Neural progenitor cell (in vitro differentiated cells): ENCODE measurements at places on chromosomes 11 and 22.
A peak's percentile ranks its signal among the peaks of the same experiment; 100 is the strongest.

GRCh38 chr11:35383953-35384352 is 35.4 kb downstream of the SLC1A2 start:
- no peak for DNase-seq

DNA sequence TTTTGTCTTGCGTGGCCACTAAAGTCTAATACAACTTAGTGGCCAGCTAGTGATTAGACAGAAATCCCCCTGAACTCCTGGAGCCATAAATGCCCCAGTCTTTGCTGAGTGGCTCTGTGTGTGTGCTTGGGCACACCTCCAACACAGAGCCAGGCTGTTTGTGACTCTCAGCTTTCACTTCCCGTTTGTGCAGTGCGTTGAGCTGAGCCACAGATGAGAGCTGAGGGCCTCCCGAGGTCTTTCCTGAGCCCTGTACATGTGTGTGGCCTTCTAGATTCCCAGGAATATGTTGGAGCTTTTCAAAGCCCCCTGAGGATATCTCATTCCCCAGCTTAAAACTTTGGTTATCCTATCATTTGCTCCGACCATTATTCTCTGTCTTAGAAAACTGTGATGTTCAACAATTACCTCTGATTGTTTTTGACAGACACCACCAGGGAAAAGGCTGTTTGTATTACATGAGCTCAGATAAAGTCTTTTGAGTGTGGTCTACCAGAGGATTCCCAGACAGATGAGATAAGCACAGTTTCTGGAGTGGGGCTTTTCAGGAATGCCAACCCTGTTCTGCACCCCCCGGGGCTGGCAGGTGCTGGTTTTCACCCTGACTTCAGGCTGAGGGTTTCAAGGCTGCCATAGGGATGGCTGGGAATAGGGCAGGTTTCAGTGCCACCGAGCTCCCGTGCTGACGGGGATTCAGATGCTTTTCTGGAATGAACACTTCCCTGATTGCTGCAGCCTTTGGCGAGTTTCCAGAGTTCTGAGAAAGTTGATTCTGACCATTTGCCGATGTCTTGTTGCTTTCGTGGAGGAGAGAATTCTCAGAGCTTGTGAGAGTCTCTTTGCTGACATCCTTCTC is 23.8 kb downstream of the IGHMBP2 start:
- DNase-seq, result no peak

GRCh38 chr22:45883811-45884170 is 93.2 kb downstream of the WNT7B start:
- DNase-seq, result no peak

- DNase-seq, result no peak
These were observed 48.8 kb downstream of the OSBP2 start for GRCh38 chr22:30743257-30744020.

- no peak for DNase-seq
These were observed 883 bp upstream of the VPREB3 start for GRCh38 chr22:23754980-23755636.

DNA sequence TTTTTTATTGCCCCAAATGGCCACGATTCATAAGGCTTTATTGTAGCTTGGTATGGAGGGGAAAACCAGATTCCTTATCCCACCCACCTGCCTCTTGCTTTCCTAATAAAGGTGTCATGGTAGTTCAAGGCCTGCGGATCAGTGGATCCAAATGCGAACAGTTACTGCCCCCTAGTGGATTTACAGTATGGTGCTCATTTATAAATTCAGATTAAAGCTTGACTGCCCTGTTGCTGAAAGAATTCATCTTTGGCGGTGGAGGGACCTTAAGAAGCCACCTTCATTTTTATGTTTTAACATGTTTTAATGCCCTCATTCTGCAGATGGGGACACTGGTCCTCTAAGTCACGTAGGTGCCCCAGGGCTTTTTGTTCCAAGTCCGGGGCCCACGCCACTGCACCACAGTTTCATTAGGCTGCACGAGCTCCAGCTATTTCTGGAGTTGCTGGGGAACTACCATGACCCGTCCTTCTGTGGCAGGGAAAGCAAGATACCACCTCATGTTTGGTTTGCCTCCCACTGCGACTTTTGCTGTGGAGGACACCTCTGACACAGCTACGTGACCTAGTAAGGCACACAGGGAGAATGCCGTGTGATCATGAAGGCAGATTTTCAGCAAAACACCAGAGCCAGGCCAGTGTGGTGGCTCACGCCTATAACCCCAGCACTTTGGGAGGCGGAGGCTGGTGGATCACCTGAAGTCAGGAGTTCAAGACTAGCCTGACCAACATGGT is 15.6 kb upstream of the INCENP start:
- DNase-seq, result peak; percentile 84

DNA sequence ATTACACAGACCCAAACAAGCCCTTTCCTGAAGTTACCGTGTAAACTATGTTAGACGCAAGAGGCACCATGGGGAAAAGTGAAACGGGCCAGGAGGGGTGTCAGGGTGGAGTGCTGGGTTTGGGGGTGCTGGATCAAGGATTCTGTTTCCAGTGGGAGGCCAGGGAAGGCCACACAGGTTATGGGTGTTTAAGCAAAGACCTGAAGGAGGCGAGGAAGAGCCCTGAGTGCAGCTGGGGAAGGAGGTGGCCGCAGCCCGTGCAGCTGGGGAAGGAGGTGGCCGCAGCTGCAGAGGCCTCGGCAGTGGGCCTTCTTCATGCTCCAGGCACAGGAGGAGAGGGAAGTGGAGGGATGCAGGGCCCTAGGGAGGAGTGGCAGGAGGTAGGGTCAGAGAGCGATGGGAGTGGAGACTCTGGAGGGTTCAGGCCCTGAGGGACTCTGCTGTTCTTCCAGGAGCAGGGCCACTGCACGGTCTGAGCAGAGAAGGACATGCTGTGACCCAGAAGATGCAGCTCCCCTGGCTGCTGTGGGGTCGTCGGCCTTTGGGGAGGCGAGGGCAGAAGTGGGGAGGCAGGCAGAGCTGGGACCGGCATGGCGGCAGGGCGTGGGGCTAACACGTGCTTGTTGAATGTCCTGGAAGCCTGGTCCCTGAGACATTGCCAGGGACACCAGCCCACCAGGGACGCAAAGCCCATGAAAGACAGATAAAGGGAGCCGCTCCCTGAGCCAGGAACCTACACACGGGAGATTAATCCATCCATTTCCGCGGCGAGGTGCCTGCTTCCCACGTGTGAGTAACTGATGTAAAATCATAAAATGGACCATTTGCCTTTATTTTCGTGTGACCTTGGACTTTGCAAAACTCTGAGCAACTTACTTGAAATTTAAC is 1049.1 kb downstream of the BRD1 start:
- no peak for DNase-seq

DNA sequence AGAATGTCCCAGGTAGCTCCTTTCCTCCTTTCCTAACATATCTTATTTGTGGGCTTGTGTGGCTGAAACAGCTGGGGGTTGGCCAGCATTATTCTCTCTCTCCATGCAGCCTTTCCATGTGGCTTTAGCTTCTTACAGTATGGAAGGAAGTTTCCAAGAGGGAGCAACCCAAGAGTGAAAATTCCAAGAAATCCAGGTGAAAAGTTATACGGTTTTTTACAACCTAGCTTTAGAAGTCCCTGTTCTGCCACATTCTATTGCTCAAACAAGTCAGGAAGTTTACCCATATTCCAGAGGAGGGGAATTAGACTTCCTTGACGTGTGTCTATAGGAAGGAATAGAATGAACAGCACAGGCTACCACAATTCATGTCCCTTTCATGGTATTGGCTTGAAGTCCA is 10.0 kb upstream of the SWAP70 start:
- no peak for DNase-seq

- DNase-seq, result no peak
These were observed 74.2 kb downstream of the TRMU start for GRCh38 chr22:46409631-46410210.

DNA sequence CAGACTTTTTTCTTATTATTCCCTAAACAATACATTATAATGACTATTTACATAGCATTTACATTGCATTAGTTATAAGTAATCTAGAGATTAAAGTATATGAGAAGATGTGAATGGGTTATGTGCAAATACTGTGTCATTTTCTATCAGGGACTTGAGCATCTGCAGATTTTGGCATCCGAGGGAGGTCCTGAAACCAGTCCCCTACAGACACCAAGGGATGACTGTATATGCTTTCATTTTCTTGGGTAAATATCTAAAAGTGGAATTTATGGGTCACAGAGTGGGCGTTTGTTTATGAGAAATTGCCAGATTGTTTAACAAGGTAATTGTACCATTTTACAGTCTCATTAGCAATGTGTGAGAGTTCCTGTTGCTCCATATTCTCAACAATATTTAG is 454.5 kb upstream of the API5 start:
- no peak for DNase-seq

DNA sequence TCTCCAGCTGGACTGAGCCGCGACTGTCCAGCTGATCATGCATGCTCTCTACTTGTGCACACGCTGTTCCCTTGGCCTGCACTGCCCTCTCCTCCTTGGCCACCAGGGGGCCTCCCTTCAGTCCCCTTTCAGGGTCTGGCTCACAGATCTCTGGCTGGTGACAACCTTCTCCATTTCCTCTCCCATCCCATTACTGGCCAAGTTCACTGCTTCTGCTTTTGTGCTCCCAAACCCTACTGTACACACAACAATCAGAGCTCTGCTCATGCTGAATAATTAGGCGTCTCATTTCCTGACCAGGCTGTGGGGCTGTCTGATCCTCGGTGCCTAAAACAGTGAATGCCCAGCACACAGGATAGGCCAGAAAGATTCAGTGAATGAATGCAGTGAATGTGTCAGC is 224.0 kb upstream of the NARS2 start:
- DNase-seq, result peak; percentile 79

DNA sequence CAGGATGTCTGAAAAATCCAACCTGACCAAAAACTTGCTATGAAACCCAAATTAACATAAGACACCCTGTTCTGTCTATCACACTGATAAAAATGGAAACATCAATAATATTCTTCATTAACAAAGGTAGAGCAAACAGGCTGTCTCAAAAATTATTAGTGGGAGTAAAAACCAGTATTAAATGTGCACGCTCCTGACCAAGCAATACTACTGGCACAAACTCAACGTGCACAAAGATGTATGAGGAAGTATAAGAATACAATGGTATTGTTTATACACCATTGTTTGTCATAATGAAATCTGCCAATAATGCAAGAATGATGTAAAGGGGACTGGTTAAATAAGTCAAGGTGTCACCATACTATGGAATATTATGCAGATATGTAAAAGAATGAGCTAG is 288.5 kb downstream of the MN1 start:
- no peak for DNase-seq

DNA sequence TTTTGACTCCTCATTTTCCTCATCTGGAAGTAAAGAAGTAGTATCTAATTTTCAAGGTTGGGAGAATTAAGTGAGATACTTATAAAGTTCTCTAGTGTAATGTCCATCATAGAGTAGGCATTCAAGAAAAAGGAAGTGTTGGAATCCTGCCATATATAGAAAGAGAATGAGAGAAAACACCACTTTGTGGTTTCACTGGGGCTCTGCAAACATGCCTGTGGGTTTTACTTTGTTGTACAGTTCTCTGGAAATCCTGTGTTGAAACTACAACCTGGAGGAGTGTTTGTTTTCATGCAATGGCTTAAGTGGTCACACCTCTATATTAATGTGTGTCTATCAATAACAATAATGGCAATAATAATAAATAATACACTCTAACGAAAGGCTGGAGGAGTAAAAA is 741.7 kb downstream of the NELL1 start:
- DNase-seq, result no peak

DNA sequence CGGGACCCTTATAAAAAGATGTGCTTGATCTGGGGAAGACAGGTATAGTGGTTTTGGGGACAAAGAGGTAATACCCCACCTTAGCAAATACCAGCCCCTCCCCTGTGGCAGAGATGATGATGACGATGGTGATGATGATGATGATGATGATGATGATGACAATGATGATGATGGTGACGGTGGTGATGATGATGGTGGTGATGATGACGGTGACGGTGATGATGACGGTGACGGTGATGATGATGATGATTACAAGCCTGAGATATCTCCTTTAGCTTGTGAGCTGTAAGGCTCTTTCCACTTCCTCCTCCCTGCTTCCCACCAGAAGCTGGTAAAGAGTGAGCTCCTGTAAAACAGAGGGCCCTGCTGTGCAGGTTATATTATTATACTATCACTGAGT is 89.5 kb upstream of the TMEM45B start:
- no peak for DNase-seq

GRCh38 chr11:73520353-73521061 is 77.4 kb downstream of the FAM168A start:
- no peak for DNase-seq

DNA sequence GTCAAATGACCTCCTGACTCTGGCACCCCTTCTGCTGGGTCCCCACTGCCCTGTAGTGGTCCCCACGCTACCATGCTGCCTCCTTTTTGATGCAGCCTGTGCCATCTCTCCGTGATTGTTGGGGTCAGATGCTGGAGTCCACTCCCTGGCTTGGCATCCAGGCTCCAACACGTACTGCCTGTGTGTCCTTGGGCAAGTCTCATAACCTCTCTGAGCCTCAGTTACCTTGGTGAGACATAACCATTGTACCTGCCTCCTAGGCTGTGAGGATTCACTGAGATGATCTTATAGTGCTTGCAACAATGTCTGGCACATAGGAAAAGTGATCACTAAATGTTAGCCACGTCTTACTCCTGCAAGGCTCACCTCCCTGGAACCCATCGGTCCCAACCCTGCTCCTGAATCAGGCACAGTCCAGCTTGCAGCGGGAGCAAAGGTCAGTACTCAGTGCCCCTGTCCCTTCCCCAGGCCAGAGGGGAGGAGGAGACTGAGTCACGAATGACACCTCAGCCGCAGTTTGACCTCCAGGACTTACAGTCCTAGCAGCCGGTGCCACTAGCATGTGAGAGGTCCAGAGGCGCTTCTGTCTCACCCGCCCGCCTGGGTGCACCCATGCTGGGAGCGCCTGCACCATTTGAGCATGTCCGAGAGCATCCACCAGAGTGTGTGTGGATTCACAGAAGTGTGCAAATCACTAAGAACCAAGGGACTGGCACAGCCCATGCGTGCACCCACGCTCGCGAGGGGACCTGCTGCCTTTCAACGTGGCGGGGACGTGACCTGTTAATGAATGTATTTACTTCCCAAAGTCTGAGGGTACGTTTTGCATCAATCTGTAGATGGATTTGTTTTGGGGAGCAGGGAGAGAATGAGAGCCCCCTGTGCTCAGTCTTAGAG is 3.0 kb upstream of the APOA4 start:
- DNase-seq, result no peak

DNA sequence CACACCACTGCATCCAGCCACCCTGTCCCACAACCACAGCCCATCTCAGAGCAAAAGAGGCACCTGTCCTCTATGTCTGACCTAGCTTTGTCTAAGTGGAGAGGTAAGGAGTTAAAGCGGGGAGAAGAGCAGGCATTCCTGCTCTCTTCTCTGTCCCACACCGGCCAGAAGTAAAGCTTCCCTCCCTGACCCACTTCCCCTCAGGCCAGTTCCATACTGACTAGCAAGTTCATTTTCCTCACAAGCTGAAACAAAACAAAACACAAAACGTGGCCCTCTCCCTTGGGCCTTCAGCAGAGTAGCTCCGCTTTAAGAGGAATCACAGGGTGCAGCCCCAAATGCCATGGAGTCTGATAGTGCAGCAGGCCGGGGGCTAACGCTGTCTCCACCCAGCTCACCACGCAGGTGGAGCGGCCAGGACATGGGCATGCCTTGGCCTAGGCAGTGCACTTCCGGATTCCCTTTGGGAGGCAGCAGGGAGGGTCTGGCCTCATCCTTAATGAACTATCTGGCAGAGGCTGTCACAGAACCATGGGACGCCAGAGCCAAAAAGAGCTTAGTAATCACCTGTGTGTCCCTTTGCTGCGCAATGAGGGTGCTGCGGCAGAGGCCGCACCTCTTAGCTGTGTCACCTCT is 34.0 kb downstream of the FLI1 start:
- DNase-seq, result no peak

- DNase-seq, result no peak
These were observed 39.5 kb downstream of the REXO2 start for GRCh38 chr11:114478768-114479167.

- no peak for DNase-seq
These were observed 22.3 kb downstream of the VPS37C start for GRCh38 chr11:61138935-61139334.
